ENCODE measurements at places on chromosomes 3 and 15. TPM values are rescaled to one million over a fixed set of nuclear protein-coding genes. Genes with fewer than 3 reads are reported as not detected.

SHC4 gene
- 0.79 TPM for total RNA-seq

TLR9 gene
- total RNA-seq, result under 0.01 TPM

LRRK1 gene
- total RNA-seq, result 11.8 TPM

TMEM115 gene
- 66.7 TPM for total RNA-seq

BFSP2 gene
- total RNA-seq, result not detected

SLC15A2 gene
- 9.4 TPM for total RNA-seq

NPAP1 gene
- total RNA-seq, result not detected

CPNE9 gene
- total RNA-seq, result not detected

MFGE8 gene
- 184 TPM for total RNA-seq

CDV3 gene
- total RNA-seq, result 203 TPM

CGNL1 gene
- total RNA-seq, result 0.33 TPM

SENP7 gene
- 20.1 TPM for total RNA-seq

VIPR1 gene
- total RNA-seq, result 0.33 TPM

VEPH1 gene
- total RNA-seq, result 3.9 TPM

IMPG2 gene
- total RNA-seq, result 1.2 TPM

MGLL gene
- 16.9 TPM for total RNA-seq

CADPS gene
- not detected for total RNA-seq

HTD2 gene
- 6.3 TPM for total RNA-seq

FAM107A gene
- total RNA-seq, result not detected

ZNF654 gene
- 24.0 TPM for total RNA-seq

CRABP1 gene
- not detected for total RNA-seq

BUB1B gene
- total RNA-seq, result 3.9 TPM

GOLGA6B gene
- not detected for total RNA-seq

FBXO40 gene
- not detected for total RNA-seq

CACNA2D3 gene
- total RNA-seq, result 13.8 TPM

DUOX1 gene
- total RNA-seq, result 11.0 TPM

SLC28A1 gene
- not detected for total RNA-seq

NME9 gene
- total RNA-seq, result under 0.01 TPM

CDHR4 gene
- total RNA-seq, result 1.2 TPM

GPR87 gene
- total RNA-seq, result 27.1 TPM

DUOXA2 gene
- total RNA-seq, result not detected

SPG11 gene
- 87.9 TPM for total RNA-seq

SEMA3G gene
- not detected for total RNA-seq

GOLGA8J gene
- total RNA-seq, result not detected

MYRIP gene
- not detected for total RNA-seq

NEK10 gene
- 0.98 TPM for total RNA-seq

SKIL gene
- total RNA-seq, result 66.0 TPM

TMCO5A gene
- not detected for total RNA-seq

PLA2G4F gene
- total RNA-seq, result 0.79 TPM

GHSR gene
- total RNA-seq, result not detected

HTR3D gene
- not detected for total RNA-seq

CCDC71 gene
- total RNA-seq, result 33.8 TPM
